ENCODE measurements at places on chromosomes 1 and 21.
A peak's percentile ranks its signal among the peaks of the same experiment; 100 is the strongest.

- DNase-seq, result no peak
Observed at GRCh38 chr1:93779540-93780165, 98.0 kb upstream of the BCAR3 start.

DNA sequence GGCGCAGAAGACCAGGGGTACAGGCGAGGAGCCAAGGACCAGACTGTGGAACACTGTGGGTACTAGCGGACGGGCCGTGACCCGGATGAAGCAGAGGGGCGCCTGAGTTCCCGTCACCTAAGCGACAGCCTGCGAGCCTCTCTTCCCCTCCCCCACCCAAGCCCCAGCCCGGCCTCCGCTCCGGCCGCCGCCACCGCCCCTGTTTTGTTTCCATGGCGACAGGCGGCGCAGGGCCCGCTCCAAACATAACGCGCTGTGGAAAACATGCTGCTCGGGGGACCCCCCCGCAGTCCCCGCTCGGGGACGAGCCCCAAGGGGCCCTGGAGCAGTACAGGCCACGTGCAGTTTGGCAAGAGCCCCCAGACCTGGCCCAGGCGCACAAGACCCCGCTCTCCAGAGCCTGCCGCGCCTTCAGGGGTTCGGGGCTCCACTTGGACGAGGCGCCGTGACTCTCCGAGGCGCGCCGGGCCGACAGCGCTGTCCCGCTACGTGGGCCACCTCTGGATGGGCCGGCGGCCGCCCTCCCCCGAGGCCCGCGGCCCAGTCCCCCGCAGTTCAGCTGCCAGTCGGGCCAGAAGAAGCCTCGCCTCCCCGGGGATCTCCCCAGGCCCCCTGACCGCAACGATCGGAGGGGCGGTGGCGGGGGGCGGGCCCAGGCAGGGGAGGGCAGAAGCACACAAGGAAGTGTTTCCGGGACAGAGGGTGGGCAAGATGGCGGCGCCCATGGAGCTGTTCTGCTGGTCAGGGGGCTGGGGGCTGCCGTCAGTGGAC, at the start of gene MTX1:
TSS of gene MTX1 (plus strand) at position 155 of the 771 bp plus-strand sequence. CDS start at position 265, 110 bp downstream.
- DNase-seq, result peak; percentile 77

DNA sequence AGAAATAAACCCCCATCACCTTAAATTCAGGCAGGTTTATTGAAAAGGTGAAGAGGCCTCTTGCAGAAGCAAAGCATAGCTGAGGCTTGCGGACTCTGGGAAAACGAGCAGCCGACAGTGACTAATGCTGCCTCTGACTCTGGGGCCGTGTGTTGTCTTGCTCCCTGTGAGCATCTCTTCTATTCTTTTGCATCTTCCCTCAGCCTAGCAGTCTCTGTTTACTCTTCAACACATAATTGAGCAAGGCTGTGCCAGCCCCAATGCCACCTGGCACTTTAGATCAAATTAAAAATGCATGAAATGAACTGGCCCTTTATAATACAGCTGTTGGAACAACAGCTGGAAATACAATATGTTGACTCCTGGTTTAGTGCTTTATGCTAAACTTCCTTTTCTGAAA, 18.4 kb upstream of the REG4 start:
- no peak for DNase-seq

DNA sequence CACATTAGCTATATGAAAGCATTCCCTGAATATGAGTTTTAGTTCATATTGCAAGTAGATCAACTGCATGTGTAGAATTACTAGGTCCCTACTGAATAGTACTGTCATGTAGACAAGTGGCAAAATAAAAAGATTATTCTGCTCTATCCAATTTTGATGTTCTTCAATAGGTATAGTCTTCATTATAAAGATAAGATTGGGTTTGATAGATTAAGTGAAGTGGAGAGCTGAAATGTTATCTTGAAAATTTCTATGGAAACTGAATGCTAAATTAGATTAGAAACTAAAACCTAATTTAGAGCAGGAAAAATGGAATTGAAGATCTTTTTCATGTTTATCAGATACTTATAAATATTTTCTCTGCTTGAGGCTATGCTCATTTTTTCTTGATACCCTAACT, 1610.0 kb downstream of the BRINP3 start:
- DNase-seq, result no peak

- peak; percentile 74 for DNase-seq
Observed at GRCh38 chr1:156489166-156489934, 11.2 kb downstream of the MEF2D start.

GRCh38 chr1:28882009-28882628, 32.2 kb upstream of the EPB41 start:
- peak; percentile 85 for DNase-seq

GRCh38 chr1:10530281-10530740, 55.6 kb downstream of the PEX14 start:
- DNase-seq, result no peak

- DNase-seq, result no peak
Observed at GRCh38 chr1:64861611-64862010, 104.7 kb downstream of the JAK1 start.

All from amygdala (tissue), 56 donors.